ENCODE measurements at places on chromosomes 16 and 17.

GRCh38 chr16:66746048-66746447, 5.4 kb downstream of the DYNC1LI2 start:
- DNase-seq, result no peak

DNA sequence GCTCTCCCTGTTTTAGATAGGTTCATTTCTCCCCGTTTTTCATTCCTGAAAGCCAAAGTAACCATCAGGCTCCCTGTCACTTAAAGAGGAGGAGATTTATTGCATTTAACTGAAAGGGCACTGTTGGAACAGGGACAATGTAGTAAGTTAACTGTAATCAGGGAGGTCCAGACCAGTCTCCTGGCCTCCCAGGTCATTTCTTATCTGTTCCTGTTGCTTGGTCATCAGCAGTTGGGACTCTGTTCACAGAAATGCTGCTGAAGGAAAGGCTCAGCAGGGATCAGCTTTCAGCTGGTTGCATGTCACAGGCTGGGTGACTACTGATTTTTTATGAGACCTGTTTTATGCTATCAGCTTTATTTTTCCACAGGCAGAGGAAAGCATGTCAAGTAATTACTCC, 622.6 kb upstream of the GOT2 start:
- no peak for DNase-seq

DNA sequence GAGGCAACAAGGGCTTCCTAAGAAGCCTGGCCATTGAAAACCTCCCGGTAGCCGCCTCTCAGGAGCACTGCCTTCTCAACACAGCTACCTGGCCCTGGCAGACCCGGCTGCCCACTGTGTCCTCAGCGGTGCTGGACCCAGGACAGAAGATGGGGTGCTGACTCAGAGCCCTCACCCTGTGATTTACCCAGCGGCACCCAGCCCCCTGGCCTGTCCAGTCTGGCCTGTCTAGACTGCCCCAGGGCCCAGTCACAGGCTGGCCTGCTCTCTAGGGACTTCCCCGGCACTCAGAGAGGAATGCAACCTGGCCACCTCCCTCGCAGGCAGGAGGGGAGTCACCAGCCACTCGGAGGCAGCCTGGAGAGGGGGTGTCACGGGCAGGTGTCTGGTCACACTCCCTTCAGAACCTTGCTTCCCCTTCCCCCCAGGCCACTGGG, 20.1 kb downstream of the PIEZO1 start:
- DNase-seq, result no peak

DNA sequence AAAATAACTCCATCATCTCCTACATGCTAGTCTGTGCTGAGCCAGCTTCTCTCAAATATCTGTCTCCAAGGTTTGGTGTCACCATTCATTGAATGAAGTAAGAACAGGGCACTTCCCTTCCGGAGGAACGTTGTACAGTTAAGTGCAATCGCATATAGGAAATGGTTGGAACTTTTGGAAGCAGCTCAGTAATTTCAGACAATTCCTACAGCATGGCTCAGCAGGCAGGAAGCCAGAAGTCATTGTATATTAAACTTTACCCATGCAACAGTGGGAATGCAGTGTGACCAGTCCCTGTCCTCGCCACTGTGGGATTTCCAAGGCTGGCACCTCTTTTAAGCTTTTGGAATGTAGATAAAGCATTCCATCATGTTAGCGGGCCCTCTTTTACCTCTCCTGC, 51.1 kb upstream of the MYH2 start:
- no peak for DNase-seq

DNA sequence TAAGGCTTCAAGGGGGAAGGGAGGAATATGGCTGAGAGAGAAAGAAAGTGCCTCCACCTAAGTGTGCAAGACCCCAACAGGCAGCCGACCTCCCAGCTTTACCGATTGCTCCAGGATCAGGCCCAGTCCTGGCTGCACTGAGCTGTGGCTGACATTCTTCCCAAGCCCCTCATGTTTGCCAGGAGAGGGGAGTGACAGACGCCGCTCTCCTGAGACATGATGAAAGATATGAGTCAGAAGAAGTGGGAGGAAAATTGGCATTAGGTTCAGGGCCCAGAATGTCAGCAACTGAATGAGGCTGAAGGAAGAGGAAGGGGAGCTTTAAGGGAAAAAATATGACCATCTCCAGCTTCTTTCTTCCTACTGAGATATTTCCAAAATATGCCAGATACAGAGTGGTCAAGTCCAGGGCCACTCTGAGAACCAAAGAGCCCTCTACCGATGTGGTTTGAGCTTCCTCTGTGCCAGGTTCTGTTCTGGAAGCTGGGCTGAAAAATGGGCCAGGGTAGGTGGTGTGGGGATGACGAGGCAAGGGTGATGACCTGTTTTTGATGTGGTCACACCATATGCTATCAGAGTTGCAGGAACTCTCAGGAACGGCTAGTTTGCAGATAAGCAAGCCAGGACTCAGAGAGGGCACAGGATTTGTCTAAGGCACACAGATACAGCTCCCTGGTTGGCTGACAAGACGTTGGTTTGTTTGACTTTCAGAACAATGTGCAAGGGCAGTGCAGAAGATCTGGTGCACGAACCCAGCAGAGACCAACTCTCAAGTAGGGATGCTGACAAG, 176.7 kb downstream of the SOX9 start:
- no peak for DNase-seq

GRCh38 chr17:43822570-43823190, 10.3 kb downstream of the MPP3 start:
- no peak for DNase-seq

DNA sequence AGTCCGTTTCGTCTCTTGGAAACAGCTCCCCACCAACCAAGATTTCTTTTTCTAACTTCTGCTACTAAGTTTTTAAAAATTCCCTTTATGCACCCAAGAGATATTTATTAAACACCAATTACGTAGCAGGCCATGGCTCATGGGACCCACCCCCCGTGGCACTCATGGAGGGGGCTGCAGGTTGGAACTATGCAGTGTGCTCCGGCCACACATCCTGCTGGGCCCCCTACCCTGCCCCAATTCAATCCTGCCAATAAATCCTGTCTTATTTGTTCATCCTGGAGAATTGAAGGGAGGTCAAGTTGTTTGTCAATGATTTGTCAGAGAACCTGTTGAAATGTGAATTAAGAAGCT, 48.2 kb downstream of the IL21R start:
- no peak for DNase-seq

GRCh38 chr16:4700380-4700996, 7.1 kb downstream of the NUDT16L1 start:
- peak; percentile 38 for DNase-seq

DNA sequence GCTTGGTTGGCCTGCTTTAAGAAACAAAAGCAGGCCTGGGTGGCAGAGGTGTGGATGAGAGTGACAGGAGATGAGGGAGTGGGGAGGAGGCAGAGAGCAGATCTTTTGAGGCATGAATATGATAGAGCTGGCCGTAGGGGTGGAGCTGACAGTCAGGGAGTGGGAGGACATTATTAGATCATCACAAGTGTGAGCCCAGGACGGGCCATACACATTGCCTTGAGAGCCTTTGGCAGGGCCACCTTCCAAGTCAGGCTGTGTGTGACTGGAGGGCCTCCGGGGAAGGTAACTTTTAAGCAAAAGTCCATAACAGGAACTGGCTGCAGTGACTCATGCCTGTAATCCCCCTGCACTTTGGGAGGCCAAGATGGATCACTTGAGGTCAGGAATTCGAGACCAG, 26.3 kb downstream of the GINS3 start:
- no peak for DNase-seq

Measured in CD8-positive, alpha-beta memory T cell (primary cell).